Inflammatory macrophage treated with lipopolysaccharide for 4 hours (primary cell): ENCODE measurements at places on chromosomes 13 and 19.
A peak's percentile ranks its signal among the peaks of the same experiment; 100 is the strongest.

DNA sequence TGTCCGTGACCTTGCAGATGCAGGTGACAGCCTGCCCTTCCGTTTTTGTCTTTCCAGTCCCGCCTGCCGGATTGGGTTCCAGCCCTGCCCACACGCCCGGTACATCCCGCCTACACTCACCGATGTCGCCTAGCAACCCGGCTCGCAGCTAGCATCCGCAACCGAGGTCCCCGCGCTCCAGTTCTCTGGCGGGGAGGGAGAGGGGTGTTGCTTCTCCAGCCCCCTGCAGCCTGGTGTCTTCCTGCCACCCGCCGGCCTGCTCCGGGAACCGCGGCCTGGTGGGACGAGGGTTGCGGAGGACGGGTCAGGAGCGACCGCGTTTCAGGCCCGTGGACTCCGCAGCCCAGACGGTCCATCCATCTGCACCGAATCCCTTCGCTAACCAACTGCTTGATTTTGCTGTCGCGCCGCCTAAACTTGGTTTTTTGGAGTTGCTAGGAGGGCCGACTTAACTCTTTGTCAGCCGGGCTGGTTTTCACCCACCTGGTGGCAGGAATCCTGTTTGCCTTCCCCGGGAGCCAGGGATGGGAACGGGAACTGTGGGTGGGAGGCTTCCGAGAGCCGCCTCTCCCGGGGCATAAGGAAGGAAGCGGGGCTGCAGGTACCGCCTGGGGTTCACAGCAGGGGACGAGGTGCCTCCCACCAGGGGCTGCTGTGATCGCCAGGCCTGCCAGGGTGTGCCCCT lies 15.4 kb upstream of the MATK start:
- no peak for DNase-seq

- peak; percentile 70 for DNase-seq
Observed at GRCh38 chr19:18009412-18010066, 1.6 kb downstream of the ARRDC2 start.

DNA sequence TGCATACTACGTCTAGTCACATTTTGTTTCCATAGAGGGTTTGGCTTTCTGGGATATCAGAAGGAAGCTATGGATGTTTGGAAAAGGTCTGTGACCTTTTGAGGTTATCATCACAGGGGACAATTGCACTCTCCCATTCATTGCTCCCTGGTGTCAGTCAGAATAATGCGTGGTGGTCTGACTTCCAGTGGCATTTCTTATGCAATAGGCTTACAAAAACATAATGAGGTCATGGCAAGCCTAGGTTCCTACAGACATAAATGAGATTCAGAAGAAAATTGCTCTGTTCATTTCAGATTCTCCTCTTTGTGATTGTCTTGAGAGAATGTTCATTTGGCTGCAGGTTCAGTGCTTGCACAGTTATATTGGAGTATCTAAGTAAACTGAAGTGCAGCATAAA lies 54.6 kb downstream of the ARHGAP35 start:
- peak; percentile 43 for DNase-seq

GRCh38 chr13:40318366-40318765 lies 348.1 kb downstream of the FOXO1 start:
- no peak for DNase-seq

- no peak for DNase-seq
Observed at GRCh38 chr13:76865996-76866503, 20.2 kb downstream of the KCTD12 start.

GRCh38 chr13:45333977-45334922 lies 6.7 kb downstream of the TPT1 start:
- peak; percentile 13 for DNase-seq

DNA sequence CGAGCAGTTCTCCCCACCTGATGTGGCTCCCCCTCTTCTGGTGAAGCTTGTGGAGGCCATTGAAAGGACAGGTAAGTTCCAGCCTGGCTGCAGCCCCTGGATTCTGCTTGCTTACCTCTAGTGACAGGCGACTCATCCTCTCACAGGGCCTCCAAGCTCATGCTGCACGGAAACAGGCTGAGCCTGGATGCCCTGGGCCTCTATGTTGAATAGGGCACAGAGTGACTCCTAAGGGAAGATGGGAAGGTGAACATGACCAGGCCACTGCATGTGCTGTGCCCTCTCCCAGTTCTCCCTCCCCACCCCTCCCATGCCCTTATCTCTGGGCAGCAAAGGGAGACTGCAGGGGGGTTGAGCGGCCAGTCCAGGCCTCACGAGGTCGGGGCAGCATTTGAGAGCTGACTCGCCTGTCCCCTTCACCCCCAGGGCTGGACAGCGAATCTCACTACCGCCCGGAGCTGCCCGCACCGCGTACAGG lies 7.6 kb downstream of the PIK3R2 start:
- no peak for DNase-seq

- no peak for DNase-seq
Observed at GRCh38 chr19:37867831-37868230, 38.6 kb downstream of the WDR87 start.

DNA sequence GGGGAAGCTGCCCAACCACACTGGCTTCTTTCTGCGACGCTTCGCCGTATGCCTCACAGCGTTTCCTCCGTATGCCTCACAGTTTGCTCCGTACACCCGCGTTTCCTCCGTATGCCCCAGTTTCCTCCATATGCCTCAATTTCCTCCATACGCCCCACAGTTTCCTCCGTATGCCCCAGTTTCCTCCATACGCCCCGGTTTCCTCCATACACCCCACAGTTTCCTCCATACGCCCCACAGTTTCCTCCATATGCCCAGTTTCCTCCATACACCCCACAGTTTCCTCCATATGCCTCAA lies 22.6 kb downstream of the GAS6 start:
- no peak for DNase-seq

DNA sequence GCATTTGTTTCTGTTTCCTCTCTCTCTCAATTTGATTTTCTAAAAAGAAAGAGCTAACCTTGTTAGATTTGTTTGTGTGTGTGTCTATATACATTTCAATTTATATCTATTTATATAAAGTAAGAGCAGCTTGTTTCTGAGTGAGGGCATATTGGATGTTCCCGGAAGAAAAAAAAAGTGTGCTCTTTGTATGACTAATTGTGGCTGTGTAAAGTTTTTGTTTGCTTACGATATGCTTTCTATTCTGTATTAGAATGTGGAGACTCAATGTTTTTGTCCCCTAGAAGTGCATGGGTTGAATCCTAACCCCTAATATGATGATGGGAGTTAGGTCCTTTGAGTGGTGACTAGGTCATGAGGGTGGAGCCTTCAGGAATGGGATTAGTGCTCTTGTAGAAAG lies 66.6 kb upstream of the C1QTNF9B start:
- no peak for DNase-seq

DNA sequence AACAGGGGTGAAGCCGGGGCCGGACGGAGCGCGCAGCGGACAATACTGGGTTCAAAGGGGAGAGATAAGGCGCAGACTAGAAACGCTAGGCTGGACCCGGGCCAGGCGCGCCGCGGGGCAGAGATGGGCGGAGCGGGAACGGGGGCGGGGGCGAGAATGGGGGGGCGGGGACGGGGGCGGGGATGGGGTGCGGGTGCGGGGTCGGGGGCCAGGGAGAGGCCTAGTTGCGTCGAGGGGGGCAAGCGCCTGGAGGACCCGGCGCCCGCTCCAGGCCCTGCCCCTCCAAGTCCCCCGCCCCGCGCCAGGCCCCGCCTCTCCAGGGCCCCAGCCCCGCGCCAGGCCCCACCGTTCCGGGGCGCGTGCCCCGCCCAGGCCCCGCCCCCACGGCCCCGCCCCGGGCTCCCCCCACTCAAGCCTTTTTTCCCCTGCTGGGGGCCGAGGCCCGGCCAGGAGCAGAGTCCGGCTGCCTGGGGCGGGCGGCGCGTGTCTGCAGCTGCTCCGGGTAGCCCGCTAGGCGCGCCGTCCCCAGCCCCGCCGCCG lies at the start of gene CERS4:
CERS4 (plus strand) TSS at position 449 of the 540 bp plus-strand sequence. CDS start 41,707 bp downstream, outside the sequence.
- no peak for DNase-seq

DNA sequence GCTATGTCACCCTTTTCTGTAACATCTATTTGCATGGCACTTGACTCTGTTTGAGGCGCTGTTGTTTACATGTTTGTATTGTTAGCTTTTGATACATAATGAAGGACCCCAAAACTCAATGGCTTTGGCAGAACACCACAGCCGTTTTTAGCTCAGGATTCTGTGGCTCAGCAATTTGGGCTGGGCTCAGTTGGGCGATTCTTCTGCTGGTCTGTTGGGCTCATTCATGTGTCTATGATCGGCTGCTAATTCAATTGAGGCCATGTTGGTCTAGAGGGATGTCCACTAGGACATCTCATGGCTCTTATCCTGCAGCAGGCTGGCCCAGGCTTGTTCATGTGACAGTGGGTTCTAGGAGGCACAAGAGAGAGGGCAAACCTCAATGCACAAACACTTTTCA lies 33.9 kb downstream of the VSTM2B start:
- no peak for DNase-seq

- DNase-seq, result no peak
Observed at GRCh38 chr19:32471095-32471494, 65.5 kb downstream of the DPY19L3 start.

GRCh38 chr13:98823442-98823841 lies 71.0 kb upstream of the SLC15A1 start:
- no peak for DNase-seq

- peak; percentile 75 for DNase-seq
Observed at GRCh38 chr13:95245071-95245470, 56.2 kb downstream of the ABCC4 start.

DNA sequence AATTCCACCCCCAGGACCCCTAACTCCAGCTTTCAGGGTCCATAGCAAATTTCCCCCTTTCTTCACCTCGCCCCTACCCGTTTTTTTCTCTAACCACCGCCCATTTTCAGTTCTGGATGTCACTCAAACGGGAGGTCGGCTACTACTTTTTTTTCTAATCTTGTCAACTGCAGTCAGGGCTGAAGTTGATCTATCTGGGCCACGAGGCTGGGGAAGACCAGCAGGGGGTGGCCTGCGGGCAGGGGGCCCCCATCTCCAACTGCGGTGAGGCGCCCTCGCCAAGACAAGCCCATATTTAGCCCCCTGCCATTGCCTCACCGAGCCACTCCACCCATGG lies 748 bp downstream of the LHFPL6 start:
- DNase-seq, result peak; percentile 5

GRCh38 chr13:110391273-110391672 lies 84.2 kb downstream of the COL4A2 start:
- DNase-seq, result no peak

DNA sequence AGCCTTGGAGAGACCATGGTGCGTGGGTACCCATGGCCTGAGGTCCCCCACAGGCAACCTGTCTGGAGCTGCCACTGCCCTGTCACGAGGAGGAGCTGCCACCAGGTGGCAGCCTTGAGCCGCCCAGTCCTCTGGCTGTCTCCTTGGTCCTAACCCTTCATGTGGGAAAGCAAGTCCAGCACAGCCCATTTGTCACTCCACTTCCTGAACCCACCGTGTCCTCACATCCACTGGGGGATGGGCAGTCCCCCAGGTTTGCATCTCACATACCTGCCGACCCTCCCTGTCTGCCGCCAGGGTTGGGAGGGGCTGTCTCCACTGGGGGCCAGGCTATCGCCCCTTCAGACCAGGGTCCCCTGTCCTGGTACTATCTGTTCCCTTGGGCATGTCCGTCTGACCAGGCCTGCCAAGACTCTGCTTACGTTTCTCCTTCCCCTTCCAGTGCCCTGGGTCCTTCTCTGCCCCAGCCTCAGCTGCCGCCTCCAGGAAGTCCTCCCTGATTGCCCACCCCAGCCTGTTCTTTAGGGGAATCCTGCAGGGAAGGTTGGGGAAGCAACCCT lies 4.5 kb downstream of the FAM174C start:
- DNase-seq, result peak; percentile 77

- DNase-seq, result no peak
Observed at GRCh38 chr13:93079294-93079693, 147.3 kb upstream of the GPC6 start.

- DNase-seq, result no peak
Observed at GRCh38 chr13:102369302-102369701, 32.5 kb downstream of the FGF14 start.

DNA sequence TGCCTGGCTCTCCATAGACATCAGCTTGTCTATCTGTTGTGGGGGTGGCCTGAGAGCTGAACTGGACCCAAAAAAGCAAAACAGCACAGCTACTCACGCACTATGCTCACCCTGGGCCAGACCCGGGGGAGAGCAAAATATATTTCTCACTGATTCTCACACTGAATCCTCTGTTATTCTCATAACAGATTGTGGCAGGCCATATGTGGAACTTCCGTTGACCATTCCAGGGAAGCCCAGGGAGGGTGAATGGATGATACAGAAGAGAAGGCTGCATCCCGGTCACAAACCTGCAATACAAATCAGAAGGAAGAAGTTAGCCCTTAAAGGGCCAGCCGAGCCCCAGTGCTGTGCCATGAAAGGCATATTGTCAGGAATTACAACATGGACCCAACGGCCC lies 362.5 kb downstream of the ZNF536 start:
- no peak for DNase-seq

GRCh38 chr13:25391932-25392331 lies 20.2 kb downstream of the ATP8A2 start:
- DNase-seq, result no peak

DNA sequence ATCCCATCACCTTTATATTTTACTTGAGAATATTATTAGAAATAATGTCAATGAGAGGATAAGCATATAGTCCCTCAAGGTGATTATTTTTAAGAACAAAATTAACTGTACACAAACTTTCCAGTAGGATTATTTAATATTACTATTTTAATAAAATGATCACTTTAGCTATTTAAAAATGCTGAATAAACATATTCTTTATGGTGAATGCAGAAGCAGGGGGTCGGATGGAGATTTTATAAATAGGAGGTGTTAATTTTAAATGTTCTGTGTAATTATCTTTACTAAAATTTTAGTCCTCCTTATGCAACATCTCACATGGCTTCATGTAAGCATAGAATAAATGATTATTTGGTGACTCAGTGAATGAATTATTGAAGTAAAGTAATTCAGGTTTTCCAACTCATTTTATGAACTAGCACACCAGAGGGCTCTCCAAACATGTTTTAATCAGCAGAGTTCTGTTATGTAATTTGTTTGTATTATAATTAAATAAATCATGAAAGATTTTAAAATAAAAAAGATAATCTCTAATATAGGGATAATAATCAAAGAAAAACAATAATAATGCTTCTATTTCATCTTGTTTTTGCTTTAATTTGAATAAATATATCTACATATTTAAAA lies 1635.2 kb downstream of the EFNB2 start:
- DNase-seq, result no peak

DNA sequence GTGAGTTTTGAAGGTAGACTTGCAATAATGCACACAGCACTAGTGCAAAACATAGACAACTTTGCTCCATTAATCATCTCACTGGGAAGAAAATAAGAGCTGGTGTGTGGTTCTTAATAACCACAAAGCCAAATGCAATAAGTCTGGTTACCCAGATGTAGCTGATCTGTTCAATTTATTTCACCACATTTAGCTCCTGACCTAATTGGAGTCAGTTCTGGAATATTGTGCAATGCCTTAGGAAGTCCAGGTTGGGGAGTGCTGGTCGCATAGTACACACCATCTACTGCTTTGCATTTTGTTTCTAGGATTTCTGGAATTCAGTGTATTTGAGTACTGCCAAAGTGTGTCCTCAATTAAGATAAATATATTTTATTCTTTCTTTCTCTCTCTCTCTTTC lies 483.3 kb upstream of the SPRY2 start:
- no peak for DNase-seq

GRCh38 chr13:50197705-50198104 lies 182.5 kb downstream of the KCNRG start:
- no peak for DNase-seq
